ENCODE measurements at places on chromosomes 16 and 17.

DNA sequence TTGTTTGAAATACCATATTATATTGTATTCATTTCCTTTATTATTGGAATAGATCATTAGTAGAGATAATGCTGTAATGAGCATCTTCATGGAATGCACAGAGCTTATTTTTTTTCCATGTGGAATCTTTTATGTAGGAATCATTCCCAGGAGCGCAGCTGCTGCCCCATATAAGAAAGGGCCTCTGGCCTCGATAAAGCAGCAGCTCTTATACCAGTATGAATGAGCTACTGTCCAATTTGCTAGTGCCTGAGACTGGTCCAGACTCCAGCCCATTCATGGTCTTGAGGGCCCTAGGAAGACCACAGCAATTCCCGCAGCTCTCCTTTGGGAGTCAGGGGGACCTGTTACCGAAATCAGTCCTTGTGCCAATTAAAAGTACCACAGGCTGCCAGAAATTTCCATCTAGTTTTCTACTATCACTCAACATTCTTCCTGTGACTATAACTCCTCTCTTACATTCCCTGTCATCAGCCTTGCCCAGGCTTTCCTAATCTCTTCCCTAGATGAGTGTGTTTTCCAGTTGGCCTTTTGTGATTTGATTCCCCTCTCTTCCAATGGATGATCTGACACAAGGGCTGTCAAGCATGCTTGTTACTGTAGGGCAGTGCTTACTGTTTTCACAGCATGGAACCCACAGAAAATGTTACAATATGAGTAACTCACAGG lies 1.9 kb downstream of the ZNF843 start:
- no peak for DNase-seq

GRCh38 chr17:45789874-45790273 lies 5.8 kb downstream of the CRHR1 start:
- DNase-seq = no peak

- DNase-seq = no peak
Observed at GRCh38 chr16:50741225-50741780, 583 bp upstream of the CYLD start.

GRCh38 chr17:35915153-35915964 lies 15.2 kb downstream of the RDM1 start:
- DNase-seq = no peak

GRCh38 chr17:80028030-80028429 lies 7.6 kb downstream of the TBC1D16 start:
- DNase-seq = no peak

GRCh38 chr17:34852614-34853013 lies 108.6 kb downstream of the CCT6B start:
- DNase-seq = no peak

Data from non-pigmented ciliary epithelial cell (primary cell).